ENCODE measurements at places on chromosomes 3 and 15.

GRCh38 chr3:25895443-25895842 lies 105.6 kb downstream of the OXSM start:
- no peak for DNase-seq

- no peak for DNase-seq
These were observed 91.3 kb downstream of the LARS2 start for GRCh38 chr3:45479621-45480035.

- no peak for DNase-seq
These were observed 33.2 kb upstream of the TRPC1 start for GRCh38 chr3:142690613-142691012.

DNA sequence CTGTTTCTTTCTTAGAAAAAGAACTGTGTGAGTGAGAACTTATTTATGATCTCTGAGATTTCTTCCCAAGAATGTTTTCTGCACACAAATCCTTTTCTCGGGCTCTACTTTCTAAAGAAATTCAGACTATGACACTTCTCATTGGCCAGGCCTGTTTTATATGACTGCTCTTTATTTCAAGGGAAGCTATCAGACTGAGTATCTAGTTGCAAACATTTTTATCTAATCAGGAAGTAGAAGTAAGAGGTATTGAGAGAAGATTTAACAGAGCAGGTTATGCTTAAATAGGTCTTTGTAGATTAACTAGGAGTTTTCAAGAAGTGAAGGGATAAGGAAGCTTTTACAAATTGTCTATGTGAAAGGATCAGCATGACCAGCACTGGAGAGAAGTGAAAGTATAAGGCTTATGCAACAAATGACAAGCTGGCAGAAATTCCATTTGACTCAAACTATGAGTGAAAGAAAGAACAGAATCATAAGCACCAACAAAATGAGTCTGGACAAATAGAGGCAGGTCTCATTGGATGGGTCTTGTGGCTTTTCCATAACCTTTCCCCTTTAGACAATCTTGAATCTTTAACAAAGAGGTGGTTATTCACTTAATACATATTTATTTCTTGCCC lies 71.9 kb upstream of the CHL1 start:
- DNase-seq = no peak

DNA sequence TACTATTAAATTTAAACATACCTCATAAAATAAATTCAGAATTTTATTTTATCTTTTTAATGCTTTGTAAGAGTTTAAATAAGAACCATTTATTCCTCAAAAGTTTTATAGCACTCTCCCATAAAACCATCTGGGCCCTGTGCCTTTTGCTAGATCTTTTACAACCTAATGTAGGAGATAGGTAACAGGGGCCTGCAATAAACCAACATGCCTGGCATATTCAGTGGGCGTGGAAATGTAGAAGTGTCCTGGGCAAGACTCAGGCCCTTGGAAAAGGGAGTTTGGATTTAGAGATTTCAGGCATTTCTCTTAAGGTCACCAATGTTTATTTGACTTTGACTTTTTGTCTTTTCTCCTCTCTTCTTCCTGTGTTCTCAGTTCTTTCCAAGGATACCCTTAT lies 46.4 kb downstream of the POMGNT2 start:
- no peak for DNase-seq

- DNase-seq = no peak
These were observed 635.0 kb downstream of the TBL1XR1 start for GRCh38 chr3:176562331-176562730.

DNA sequence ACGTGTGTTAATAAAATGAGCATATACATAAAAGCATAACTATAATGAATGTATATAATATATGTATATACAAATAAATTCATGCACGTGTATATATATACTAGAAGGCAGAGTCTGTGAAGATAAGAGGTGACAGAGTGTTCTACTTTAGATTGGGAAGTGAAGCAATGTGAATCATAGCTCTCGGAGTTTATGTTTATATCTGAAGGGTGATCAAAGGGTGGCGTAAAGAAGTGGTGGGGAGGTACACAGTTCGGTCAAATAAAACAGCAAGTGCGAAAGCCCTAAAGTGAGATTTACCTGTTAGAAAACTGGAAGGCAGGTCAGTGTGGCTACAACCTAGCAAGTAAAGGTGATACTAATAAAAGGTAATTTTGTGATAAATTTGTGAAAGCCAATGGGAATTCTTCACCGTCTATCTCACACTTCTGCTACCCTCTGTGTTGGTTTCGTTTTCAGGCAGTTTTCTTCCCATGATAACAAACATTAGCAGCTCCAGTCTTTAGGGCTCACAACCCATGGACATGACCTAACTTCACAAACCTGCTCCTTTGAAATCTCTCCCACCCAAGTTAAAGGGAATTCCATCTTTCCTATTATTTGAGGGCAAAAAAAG lies 46.7 kb upstream of the BCHE start:
- no peak for DNase-seq

GRCh38 chr3:175326041-175326440 lies 466.9 kb downstream of the NAALADL2 start:
- no peak for DNase-seq

- DNase-seq = no peak
These were observed 36.4 kb downstream of the MB21D2 start for GRCh38 chr3:192881159-192881786.

GRCh38 chr3:65112751-65113300 lies 425.0 kb upstream of the ADAMTS9 start:
- DNase-seq = no peak

DNA sequence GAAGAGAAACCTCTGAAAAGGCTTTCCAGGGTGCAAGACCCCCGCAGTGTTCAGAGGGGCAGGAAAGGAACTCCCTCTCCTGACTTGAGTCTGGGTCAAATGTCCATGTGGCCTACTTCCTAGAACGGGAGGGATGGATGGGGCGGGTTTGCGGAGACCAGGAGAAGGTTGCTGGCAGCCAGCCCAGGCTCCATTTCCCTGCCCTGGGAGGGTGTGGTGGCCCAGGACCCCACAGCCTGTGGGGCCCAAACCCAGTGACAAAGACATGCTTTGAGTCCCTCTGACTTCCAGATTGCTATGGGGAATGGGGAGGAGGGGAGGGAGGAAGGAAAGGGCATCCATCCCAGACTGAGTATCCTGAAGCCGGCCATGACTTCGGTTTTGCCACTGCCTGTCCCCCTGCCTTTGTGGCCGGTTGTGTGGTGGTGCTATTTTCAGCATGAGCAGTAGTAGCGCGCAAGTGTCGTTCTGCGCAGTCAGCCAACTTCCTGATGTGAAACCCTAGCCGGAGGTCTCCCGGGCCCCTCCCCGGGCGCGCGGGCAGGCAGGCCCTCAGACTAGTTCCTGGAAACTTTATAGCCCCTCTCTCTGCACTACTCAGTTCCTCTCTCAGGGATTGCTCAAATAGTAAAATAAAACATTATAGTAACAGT lies 24.4 kb downstream of the MAGEF1 start:
- DNase-seq = no peak

GRCh38 chr3:185739264-185739701 lies 85.6 kb downstream of the IGF2BP2 start:
- no peak for DNase-seq

GRCh38 chr15:81106560-81106959 lies 27.5 kb upstream of the CFAP161 start:
- DNase-seq = peak; percentile 69

- DNase-seq = no peak
These were observed 45.5 kb downstream of the LIMD1 start for GRCh38 chr3:45640091-45640507.

GRCh38 chr3:99625237-99625622 lies 13.2 kb upstream of the COL8A1 start:
- DNase-seq = no peak

- no peak for DNase-seq
These were observed 22.0 kb upstream of the CHCHD6 start for GRCh38 chr3:126682009-126682408.

- DNase-seq = no peak
These were observed 56.6 kb upstream of the POMGNT2 start for GRCh38 chr3:43162230-43163084.

GRCh38 chr3:10546181-10546624 lies 40.8 kb upstream of the ATP2B2 start:
- DNase-seq = no peak

DNA sequence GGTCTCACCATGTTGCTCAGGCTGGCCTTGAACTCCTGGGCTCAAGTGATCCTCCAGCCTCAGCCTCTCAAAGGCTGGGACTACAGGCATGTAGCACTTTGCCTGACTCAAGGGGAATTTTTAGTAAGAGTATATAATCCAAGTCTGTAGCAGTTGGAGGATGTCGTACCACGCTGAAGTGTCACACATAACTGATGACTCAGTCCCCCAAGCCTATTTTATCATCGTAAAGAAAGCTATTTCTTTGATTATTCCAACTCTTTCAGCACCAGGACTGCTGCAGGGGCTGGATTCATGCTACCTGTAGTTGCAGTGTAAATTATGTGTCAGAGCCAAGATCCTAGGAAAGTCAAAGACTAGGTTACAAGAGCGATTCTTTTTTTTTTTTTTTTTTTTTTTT lies 1.4 kb upstream of the PRKCI start:
- no peak for DNase-seq

- no peak for DNase-seq
These were observed 76.6 kb downstream of the PGPEP1L start for GRCh38 chr15:98931004-98931403.

DNA sequence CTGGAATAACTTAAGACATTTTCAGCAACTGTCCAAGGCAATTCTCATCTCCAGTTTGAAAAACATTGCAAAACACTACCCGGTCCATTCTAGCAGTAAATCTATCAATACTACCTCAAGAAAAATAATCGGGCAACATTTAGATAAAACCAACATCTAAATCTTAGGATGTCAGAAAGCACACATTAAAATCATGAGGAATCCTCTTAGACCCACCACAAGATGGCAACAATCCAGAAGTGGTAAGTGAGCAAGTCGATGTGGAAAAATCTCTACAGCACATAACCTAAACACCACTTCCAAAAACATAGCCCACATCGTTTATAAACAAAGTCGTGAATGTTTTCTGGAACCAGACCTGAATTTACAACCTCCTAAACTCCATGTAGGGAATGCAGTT lies 5.7 kb downstream of the PLCH1 start:
- no peak for DNase-seq

DNA sequence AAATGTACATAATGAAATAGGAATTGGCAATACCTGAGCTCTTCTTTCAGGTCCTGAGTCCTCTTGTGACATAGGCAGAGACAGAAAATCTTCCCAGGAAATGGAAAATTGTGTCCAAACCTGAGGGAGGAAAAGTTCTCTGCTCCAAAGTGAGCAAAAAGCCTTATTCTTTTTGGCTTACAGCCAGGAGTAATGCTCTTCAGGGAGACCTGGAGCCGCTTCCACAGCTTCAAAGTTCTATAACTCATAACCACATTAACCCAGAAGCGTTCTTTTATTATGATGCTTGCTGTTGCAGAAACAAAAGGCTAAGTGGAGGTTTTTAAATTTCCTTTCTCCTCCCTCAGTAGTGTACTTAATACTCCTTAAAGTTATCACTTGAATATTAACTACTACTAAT lies 633 bp downstream of the IGSF10 start:
- DNase-seq = no peak

DNA sequence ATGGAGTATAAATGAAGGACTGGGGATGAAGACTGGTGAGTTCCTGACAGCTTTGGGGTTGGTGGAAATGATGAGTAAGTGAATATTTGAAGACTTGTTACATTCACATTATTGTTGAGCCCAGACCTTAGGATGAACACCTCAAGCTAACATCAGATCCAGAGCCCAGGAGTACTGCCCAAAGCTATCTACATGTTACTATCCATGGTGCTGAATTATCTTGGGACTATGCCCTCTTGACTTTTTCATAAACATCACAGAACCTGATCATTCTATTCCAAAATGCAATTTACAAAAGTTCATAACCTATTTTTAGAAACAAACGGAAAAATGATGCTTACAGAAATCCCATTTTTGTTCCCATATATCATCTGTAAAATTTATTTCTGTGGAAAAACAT lies 613.3 kb downstream of the TUSC7 start:
- DNase-seq = no peak

- DNase-seq = no peak
These were observed 23.7 kb downstream of the PXYLP1 start for GRCh38 chr3:141255137-141255845.

DNA sequence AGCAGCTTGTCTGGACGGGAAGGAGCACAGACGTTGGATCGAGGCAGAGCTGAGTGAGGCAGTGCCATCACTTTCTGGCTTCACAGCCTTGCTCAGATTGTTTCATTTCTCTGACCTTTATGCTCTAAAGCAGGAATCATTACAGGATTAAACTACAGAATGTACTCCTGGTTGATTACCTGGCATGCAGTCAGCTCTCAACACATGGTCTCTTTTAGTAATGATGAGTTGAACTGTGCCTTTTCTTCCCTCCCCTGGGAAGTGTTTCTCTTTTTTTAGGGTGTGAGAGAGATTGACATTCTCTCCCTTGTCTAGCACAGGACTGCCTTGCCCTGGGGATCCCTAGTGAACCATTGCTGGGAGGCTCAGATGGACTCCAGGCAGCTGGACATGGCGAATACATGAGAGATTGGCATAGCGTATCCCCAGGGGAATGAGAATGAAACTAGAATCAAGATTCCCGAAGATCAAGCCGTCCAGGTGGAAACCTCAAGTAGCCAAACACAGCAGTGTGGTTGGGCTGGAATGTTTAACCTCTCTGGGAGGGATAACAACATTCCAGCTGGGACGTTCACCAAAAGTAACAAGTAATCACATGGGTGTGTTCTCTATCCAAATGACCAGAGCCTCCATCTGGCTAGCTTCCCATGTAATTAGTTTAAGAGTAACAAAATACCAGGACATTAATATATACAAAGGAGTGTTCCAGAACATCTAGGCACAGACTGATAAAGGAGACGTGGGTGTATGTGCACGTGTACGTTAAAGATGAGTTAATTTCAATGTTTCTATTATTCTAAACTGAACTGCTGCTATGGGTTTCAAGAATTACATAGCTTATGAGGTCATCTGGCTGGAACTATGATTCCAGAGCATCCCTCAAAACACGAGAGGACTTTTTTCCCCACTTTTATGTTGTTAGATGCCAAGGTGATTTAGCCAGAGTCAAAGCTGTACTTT lies 118.6 kb upstream of the NR2E3 start:
- DNase-seq = no peak

DNA sequence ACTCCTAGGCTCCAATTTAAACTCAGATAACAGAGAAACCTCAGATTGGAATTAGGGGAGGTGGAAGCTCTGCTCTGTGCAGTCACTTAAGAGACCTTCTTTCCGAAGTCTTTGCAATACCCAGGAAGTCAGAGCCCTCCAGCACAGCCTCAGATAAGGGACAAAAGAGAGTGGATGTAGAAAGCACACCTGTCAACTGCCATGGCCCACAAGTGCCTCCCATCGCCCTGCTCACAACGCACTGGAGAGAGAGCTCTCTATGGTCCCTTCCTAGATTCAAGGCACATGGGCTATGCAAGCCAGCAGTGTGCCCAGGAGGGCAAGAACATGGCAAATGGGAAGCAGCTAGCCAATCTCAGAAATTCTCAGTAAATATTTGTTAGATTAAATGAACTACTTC lies 47.3 kb upstream of the TBL1XR1 start:
- no peak for DNase-seq
